ENCODE measurements at places on chromosomes 7 and 10. TPM values are rescaled to one million over a fixed set of nuclear protein-coding genes. Genes with fewer than 3 reads are reported as not detected.

DNA sequence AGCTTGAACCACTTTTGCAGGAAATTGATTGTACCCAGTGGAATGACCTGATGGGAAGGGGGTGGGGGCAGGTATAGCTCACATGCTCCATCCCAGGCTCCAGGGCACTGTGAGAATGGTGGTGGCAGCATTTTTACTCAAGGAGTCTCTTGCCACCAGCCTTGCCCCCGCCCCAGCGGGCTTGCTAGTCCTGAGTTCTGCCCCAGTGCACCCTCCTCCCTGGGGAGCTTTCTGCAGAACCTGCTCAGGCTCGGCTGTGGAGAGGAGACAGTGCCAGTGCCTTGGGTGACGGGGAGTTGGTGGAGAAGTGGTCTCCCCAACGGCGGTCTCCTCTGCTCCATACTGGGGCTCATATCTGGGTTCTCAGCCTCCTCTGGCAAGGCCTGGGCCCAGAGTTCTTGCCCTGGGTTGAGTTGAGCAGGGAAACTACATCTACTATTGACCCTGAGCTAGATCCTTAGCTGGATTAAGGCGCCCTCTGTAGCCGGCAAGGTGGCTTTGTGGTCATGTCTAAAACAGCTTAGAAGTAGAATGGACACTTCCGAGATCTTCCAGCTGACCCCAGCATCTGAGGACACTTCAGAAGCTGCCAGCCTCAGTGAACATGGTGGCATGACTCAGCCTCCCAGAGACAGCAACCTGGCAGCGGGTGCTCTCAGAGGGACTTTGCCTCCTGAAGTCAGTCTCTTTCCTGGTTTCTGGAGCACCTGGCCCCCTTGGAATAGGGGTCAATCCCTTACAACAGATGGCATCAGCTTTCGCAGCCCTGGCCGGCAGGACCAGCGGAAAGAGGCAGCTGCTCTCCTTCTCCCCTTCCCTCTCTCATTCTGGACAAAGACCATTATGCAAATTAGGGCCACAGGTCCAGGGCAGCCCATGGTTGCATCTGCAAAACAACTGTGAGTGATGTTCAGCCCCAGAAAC is 363.4 kb upstream of the MKI67 start:
- no peak for DNase-seq

- DNase-seq: no peak
Observed at GRCh38 chr7:131487217-131487616, 69.2 kb downstream of the PODXL start.

DNA sequence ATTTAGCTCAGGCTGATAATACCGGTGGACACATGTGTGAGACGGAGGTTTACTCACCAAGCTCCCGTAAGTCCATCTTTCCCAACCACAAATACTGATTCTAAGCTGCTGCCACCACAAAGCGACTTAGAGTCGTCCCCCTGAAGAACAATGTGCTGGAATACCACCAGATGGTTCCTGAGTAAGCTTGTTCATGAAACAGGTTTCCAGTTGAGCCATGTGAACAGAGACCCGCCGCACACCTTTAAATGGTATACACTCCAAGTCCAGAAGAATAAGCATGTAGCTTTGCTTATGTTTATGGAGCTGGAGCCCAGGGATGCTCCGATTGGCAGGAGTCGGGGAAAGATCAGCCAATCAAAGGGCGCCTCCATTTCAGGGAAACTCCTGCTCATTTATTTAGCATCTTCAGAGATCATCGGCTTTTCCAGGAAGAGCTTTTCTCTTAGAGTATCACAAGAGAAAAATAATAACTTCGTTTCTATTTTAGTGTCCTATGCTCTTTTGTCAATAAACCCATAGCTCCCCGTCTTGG is 261.6 kb upstream of the AOAH start:
- DNase-seq: no peak

MCMBP gene
- 48.6 TPM for total RNA-seq

GRCh38 chr10:86144301-86144700 is 222.3 kb downstream of the GRID1 start:
- no peak for DNase-seq

DNA sequence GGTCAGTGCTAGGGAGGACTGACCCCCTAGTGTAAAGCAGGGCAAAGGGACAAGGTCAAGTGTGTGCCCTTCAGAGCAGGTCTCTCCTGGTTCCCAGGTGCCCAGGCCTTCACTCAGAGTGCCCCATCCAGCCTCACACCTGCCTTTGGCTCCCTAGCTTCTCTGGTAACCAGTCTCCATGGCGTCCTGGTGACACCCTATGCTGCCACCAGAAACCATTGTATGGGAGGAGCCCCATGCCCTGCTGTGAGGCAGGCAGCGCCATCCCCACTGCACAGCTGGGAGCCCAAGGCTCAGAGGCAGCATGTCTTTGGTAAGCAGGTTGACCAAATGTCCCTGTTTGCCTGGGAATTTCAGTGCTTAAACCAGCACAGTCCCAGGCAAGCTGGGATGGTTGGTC is 33.1 kb upstream of the HMX3 start:
- no peak for DNase-seq

DNA sequence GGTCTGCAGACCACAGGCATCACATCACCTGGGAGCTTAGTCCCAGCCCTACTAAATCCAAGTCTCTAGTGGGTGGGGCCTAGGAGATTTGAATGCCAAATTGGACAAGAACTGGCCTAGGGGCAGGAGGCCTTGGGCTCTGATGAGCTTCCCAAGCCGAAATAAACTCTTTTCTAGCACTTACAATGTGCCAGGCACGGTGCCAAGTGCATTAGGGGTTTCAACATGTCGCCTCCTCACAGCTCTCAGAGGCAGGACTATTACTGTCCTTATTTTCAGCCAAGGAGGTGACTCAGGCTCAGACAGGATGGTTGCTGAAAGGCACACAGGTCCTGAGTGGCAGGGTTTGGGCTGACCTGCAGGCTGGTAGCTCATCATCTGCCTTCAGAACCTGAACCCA is 9.2 kb upstream of the CPA1 start:
- peak; percentile 43 for DNase-seq

DNA sequence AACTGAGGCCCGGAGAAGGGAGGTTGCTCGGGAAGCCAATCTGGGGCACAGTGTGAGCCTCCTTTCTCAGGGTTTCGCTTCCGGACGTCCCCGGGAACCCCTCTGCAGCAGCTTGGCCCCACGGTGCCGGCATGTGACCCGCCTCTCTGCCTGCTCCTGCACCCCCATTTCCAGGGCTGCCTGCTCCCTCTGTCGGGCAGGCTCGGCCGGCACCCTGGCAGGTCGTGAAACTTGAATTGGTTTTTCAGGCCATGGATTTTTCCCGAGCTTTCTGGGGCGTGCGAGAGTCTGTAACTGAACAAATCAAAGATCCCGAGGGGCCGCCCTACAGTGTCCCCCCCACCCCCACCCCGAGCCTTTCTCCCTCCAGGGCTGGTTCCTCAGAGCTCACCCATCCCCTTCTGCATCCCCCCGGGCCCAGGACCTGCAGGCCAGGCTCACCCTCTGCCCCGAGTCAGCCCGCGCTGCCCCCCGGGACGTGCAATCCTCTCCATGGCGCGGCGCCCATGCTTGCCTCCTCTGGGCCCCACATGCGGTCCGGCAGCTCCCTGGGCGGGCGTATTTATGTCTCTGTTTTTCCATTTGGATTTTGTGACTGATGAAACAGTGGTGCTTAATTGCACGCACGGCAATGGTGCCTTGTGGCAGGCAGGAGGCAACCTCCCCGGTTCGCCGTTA is 58.1 kb downstream of the UNCX start:
- no peak for DNase-seq

DNA sequence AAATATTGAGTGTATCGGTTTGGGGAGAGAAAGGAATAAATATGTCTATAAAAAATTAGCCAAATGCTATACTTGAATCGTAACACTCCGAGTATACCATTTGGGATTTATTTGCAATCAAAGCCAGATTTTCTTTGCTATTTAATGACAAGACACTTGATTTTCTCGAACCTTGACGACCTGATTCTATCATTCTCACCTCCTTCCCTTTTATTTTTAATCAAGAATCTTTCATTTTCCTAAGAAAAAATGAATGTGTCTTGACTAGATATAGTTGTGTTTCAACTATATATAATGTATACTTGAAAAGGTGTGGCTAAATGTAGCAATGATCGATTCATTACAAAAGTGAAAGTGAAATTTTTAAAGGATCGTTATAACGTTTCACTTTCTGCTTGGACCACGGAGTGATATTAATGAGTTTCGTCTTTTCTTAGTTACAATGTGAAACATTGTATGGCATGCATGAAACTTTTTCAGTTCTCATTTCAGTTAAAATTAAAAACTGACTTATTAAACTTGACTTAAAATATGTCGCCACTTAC is 562 bp downstream of the NUB1 start:
- DNase-seq: no peak

WASL gene
- total RNA-seq: 30.4 TPM

DNA sequence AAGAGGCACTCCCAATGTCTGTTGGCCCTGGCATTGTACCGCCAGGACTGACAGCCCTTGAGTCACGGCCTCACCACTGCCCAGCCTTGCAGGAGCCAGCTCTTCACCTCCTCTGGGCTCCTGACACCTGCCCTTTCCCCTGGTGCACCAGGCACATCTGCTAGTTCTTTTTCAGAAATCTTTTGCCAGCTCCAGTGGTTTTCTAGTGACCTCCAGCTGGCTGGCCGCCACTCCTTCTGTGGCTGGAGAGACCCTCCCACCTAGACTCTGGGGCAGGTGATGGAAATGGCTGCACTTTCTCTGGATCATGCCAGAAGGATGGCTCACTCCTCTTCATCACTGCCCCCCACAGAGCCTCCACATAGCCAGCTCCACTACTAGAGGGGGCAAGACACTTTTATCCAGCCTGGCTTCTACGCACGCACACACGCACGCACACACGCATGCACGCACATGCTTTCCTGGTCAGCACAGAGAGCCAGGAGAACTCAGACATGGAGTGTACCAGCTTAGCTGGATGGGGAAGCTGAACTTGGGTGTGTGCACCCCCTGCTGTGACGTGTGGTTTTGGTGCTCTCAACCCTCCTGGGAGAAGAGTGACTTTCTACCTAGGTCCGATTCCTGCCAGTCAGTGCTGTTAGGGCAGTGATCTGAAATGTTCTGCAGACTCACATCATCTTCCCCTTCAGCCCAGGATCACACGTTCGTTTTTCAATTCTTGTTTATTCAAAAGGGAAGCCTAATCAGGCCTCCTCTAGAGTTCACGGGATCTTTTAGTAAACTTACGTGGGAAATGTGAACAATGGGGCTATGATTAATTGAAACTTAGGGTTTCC is 222.0 kb downstream of the PRPF18 start:
- DNase-seq: no peak

TBX20 gene
- total RNA-seq: not detected

SLC16A9 gene
- 0.08 TPM for total RNA-seq

GRCh38 chr7:26685606-26686005 is 178.8 kb downstream of the SKAP2 start:
- no peak for DNase-seq

Measured in lower leg skin (tissue), 4 donors.